Fibroblast of upper back skin (primary cell): ENCODE measurements at places on chromosomes 11 and 22.

GRCh38 chr11:68270196-68271022 lies 1.4 kb downstream of the C11orf24 start:
- DNase-seq = no peak

DNA sequence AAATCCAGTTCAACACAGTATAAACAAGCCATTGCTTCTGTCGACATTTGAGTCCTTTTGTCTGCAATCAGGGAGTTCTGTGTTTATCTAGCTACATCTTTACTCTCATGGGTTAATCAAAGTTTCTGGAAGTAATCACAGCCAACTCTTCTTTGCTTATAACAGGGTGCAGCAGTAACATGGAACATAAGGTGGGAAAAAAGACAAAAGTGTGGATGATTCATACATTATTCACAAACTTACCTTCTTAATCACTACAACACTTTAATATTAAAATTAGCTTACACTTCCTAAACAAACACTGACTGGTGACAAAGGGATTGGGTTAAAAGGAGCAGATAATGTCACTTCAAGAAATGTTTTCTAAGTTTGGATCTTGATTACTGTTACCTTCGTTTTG lies 44.7 kb downstream of the SNX19 start:
- no peak for DNase-seq

DNA sequence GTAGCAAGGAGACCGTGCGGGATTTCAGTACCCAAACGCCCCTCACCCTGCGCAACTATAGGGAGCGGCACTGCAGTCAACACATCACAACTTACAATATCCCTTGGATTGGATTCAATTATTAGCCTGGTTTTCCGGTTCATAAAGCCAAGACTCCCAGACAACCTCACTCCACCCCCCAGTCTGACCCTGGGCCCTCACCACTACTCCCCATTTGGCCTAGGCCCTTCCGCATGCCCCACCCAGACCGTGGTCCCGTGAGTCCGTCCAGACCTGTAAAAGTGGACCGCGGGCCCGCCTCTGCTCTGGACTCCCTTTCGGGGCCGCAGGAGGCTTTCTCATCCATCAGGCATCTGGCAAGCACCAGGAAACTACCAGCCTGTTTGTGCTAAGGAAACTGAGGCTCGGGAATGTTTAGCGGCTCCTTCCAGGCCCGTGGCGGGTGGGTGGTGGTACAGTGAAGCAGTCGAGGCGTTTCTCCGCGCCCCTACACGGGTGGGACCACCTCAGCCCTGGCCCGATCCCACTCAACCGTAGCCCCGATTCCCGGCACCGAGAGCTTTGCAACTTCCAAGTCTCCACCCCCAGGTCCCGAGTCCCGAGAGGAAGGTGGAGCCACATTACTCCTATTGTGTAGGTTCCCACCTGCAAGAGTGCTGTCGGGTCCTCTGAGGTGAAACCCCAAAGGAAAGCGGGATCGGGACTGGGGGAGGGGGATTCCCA lies 679 bp upstream of the DPP3 start:
- DNase-seq = peak; percentile 23

GRCh38 chr11:10742460-10743208 lies 8.4 kb upstream of the CTR9 start:
- DNase-seq = peak; percentile 46

GRCh38 chr11:112016088-112016764 lies 9.0 kb upstream of the DLAT start:
- DNase-seq = peak; percentile 61

GRCh38 chr11:129163714-129164164 lies 28.4 kb downstream of the ARHGAP32 start:
- no peak for DNase-seq

DNA sequence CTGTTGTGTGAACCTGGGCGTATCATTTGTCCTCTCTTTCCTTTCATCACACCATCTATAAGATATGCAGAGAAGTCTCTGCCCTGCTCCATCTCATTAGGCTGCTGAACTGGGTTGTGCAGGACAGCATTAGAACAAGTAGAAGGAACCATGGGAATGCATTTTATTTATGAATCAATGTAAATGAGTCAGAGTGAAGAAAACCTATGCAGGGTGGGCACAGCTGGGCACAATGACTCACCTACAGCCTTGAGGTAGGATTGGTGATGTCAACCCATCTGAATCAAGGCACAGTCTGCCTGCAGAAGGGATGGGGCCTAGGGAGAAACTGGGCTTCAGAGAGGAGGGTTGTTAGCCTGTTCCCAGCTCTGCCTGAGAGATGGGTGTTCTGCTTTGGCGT lies 123.4 kb downstream of the CSNK2A3 start:
- DNase-seq = no peak

GRCh38 chr11:124278261-124278660 lies 22.1 kb downstream of the OR8G5 start:
- no peak for DNase-seq

DNA sequence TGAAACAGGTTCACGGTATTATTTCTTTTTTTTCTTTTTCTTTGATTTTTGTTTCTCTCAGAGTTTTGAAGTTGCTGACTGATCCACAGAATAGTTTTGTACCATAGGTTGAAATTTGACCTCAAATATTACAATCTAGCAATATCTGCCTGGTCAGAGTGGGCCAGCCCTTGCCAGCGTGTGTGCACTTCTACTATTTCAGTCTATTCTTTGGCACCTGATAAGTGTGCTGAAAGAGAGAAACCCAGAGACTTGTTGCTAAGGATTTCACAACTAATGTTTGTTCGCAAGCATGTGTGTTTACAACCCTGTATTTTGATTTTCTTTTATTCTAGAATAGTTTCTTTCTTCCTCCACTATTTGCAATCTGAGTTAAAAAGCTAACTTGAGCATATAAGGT lies 1125.2 kb upstream of the CNTN5 start:
- no peak for DNase-seq

- no peak for DNase-seq
Observed at GRCh38 chr11:27509908-27510307, 3.3 kb upstream of the LIN7C start.

DNA sequence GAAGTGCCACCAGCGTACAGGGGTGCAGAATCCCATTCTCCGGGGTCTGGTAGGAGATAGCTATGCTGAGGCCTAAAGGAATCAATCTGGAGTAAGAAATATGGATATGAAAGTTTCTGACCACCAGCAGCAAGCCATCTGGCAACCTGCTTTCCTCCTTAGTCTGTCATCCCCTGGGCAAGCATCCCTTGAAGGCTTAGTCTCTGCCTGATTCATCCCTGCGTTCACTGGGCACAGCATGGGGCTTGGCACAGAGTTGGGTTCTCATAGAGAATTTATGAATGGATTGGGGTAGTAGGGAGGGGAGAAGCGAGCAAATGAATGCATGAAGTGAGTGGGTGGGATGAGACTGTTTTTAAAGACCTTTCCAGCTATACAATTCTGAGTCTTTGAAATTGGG lies 85.8 kb upstream of the NARS2 start:
- DNase-seq = peak; percentile 23

DNA sequence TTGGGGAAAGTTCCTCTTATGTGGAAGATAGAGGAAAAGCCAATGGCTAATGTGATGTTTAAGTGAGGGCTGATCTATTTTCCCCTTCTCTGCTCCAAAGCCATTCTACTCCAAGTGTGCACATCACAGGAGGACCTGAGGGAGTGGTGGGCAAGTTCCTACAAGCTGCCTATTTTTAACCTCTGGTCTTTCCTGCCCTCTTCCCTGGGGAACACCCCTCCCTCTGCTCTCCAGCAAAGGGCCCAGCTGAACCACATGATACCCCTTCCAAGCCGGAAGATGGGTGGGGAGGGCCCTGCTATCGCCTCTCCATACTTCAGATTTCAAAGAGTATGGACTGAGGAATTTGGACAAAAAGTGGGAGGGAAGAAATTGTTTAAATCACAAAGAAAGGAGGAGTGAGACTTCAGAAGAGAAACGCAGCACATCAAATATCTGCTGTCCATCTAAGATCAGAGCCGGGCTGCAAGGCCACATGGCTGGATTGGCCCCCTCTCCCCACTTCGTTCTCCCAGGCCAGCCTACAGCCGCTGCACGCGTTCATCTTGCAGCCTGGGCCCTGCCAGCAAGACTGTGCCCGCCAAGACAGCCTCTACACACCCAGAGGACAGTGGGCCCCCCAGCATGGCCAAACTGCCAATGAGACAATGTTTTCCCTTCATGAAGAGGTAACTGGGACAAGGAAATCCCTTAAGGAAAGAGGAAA lies 77.5 kb downstream of the MICAL3 start:
- DNase-seq = no peak

DNA sequence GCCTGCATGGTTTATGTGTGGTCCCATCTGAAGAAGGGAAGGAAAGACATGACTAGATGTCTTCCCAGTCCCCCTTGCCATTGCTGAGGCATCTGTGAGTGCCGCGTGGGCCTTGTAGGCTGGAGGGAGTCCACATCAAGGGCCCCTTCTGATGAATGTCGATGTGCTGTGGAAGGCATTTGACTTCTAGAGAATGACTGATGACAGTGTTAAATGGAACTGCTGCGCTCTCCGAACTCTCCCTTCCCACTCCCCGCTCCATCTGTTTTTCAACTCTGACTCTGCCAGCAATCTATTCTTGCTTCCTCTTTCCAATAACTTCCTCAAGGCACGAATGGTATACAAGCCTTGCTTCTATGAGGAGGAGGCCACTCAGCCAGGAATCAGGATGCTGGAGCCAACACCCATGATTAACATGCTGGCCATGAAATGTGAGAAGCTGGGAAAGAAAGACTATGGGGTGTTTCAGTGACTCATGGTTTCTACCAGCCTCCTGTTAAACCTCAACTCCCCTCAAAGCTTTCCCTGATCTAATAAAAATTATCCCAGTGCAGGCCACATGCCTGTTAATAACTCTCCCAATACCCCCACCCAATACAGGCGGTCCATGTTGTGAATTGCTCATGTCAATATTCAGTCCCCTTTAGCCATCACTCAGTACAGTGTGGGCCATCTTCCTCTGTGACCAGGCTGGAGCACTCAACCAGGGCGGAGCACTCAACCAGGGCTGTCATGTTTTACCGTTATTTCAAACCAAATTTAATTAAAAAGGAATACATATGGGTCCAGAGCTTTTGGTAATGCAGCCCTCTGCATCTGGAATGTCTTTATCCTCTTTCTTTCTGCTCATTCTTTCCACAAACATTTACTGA lies 46.4 kb upstream of the TBCEL start:
- peak; percentile 39 for DNase-seq

- DNase-seq = peak; percentile 77
Observed at GRCh38 chr11:12478743-12479142, 101.4 kb downstream of the PARVA start.

DNA sequence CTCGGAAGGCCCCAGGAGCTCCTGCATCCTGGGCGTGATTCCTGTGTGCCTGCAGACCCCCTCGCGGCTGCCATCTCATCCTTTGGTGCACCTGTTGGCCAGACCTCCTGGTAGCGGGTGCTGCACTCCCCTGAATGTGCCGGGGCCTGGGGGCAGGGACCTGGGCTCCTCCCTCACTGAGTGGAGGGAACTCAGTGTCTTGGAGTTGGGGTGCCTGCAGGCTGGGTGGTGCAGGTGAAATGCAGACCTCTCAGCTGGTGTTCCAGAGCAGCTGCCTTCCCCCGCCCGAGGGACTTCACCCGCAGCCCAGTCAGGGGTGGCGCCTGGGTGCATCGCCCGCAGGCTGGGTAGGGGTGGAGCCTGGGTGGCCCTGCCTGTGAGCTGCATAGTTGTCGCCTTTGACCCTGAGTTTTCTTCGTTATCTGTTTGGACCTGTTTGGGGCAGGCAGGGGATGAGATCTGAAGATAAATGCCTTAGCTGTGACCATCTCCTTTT lies 31.4 kb downstream of the LRP5 start:
- no peak for DNase-seq

DNA sequence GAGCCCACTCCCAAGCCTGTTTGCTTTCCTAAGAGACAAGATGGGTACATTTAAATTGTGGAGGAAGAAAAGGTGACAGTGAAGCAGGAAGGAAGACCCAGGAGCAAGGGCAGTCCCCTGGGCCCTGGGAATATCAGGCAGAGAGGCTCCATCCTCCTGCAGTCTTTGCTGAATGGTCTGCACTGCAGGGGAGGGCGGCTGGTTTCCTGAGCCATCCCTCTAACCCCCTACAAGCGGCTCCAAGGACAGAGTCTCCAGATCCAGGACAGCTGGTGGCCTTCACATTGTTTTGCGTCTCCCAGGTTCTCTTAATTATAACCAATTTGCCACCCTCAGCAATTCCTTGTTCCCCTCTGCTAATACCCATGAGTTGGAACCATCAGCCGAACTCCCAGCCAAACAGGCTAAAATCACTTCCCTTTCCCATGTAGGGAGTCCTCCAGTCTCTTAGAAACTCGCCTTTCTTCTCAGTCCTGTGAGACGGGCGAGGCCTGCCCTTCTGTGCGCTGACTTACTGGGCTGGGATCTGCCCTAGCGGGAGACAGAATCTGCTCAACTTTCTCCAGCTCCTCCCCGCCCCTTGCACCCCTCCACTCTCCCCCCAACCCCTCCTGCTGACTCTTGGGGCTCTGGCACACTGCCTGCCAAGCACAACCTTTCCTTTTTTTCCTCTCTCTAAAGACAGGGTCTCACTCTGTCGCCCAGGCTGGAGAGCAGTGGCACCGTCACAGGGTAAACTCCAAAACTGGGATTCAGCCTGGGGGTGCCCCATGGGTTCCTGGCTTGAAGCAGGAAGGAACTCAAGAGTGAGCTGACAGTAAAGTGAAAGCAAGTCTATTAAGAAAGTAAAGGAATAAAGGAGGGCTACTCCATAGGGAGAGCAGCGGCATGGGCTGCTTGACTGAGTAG lies 53.4 kb upstream of the EMID1 start:
- peak; percentile 6 for DNase-seq

- DNase-seq = peak; percentile 9
Observed at GRCh38 chr11:18046116-18046777, at the start of gene TPH1. TSS of gene TPH1 (minus strand) at chr11:18046269. CDS start at chr11:18040762, 5,507 bp downstream.

GRCh38 chr11:32145282-32145681 lies 54.4 kb downstream of the RCN1 start:
- no peak for DNase-seq
